ENCODE measurements at places on chromosomes 11 and 22.

DNA sequence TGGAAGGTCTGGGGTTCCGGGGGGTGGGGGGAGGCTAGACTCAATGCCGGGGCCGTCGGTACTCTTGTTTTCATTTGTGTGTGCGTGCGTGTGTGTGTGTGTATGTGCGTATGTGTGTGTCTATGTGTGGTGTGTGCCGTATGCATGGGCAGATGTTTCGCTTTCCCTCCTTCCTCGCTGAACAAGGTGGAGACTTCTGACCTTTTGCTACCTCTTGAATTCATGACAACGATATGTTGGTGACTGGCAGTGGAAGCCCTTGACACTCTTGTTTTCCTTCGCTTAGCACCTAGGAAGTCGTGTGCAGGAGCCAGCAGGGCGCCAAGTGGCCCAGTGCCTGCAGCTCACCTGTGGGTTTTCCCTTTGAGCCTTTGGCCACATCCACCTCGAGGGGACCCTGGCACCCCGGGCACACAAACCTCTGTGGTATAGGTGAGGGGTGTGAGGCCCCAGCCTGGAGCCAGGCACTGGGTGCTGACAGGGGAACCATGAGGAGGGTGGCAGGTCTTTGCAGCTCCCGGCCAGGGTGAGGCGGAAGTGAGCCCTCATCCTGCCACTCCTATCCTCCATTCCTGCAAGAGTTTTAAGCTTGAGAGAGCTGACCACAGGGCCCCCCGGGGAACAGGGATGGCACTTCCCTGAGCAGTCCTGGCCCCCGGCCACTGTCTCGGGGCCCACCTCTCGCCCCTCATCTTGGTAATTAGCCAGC, 19.3 kb upstream of the TMEM191C start:
- peak; percentile 13 for DNase-seq

DNA sequence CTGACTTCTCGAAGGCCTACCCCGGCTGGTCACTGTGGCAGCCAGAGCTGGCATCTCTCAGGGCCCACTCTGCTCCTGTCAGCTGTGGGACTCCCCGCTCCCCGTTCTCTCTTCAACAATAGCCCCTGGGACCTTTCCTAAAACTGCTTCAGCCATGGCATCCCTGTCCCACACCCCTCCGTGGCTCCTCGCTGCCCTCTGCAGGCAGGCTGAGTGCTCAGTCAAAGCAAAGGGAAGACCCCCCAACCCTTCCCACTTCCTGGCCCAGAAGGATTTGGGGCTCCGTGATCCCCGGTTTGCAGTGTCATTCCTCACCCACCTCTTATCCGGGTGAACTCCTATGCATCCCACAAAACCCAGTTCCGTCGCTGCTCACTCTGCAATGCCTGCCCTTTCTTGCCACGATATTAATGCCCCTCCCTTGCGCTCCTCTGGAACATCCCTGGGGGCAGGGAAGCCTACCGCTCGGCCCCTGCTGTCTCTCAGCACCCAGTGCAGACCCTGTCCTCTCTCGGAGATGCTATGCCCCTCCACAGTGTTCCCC, 1.6 kb upstream of the TH start:
- peak; percentile 15 for DNase-seq

- DNase-seq, result no peak
Observed at GRCh38 chr11:31233425-31233824, 136.1 kb downstream of the DCDC1 start.

DNA sequence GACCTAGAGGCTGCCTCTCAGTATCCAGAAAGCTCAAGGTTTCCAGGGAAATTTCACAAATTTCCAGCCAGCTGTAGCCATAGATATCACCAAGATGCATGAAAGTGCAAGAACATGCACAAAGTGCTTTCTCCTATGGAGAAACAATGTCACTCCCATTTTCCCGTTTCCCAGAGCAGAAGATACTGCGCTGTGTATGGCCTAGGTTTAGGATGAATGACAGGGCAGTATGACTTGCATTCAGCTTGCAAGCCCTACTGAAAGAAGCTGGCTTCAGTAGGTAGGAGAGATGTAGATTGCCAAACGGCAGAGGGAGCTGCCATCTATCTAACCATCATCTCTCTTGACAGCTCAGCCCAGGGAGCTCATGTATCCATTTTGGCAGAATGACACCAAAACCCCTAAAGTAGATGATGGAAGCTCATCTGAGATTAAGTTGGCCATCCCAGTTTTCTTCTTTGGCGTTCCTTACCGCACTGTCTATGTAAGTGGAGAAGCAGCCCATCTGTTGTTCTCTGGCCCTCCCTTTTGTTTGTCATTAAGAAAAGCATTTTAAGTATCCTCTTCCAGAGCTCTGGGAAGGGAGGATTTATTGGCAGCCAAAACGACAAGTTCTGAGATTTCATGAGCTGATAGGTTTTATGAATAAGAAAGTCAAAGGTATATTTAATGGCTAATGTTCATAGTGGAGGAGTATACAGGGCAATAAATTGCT, 4.6 kb downstream of the TECTA start:
- no peak for DNase-seq

GRCh38 chr11:394034-394857, at the start of gene PKP3:
PKP3 (plus strand) TSS chr11:394209; CDS start chr11:394293, 84 bp downstream.
- DNase-seq, result no peak

DNA sequence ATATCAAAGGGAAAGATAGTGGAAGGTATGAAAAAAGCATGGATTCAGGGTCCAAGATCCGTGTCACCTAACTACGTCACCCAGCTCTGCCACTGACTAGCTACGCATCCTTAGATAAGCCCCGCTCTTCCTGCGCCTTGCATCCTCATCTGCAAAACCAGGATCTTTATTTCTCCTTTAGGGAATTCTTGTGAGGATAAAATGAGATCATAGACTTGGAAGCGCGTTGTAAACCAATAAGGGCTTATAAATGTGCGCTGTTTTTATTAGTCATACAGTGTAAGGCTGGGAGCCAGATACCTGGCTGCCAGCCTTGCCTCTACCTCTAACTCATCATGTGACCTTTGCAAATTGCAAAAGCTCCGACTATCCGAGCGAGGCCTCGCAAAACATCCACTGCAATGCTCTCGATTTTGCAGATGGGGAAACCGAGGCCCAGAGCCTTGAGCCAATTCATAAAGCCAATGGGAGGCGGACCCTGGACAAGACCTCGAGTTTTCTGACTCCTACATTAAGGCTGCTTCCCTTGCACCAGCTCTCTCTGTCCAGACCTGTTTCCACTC, 753 bp downstream of the PRPF19 start:
- peak; percentile 37 for DNase-seq

DNA sequence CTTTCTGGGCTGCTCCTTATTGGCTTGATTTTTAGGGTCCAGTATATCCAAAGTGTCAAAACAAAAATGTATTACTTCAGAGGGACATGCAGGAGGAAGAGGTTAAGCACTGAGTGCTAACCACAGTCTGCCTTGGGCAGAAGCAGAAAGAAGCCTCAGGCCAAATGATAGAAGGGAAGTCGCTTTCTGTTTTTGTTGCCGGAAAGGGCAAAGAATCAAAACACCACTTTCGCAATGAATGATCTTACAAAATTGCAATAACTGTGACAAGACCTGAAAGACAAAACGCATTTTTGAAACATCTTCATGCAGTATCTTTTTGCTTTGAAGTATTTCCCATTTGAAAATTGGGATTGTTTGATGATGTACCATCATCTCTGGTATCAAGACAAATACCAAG, 70.1 kb upstream of the PICALM start:
- peak; percentile 92 for DNase-seq

Data from activated CD4-positive, alpha-beta T cell treated with anti-CD3 and anti-CD28 coated beads, Interleukin-2, Interleukin-6, amounts not matched to agents 100 ng/mL and 50 ng/mL, durations not matched to agents 16 hours and 8 hours (primary cell).